ENCODE measurements at places on chromosomes 1 and 21.

DNA sequence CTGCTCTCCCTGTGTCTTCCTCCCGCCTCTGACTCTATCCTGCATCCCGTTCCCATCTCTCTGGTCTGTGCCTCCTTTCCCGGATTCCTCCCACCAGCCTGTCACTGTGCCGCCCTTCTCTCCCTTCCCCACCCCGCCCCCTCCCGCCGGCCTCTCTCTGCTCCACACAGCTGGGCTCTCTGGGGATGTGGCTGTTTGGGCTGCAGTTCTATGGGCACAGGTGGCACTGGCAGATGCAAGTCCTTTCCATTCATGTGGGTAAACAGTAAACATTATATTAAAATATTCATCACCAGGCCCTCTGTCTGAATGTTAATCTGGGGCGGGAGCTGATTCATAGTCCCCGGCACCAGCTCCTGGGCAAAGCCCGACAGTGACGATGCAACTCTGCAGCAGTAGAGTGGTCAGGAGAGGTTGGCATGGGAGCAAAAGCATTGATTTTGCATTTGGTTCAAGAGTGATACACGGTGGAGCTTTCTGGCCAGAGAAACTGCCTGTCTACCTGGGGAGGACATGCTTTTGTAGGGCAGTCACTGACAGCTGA is 249.3 kb downstream of the TNR start:
- DNase-seq = no peak

DNA sequence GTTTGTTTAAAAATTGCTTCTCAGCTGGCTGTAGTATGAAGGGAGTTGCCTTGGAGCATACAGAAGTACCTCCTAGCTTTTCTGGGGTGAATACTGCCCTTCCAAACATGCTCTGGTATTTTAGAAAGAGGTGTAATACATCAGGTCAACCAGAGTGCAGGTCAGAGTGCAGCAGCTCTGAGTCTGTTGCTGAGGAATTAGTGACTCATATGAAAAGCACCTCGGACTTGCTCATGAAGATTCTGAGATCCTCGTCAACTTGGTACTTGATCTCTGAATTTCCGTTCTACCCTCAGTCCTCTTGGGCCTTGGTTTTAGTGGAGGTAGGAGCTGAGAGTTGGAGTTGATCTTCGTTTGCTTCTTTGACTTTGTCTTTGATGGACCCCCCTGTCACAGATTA is 67.3 kb downstream of the NOS1AP start:
- DNase-seq = peak; percentile 77

DNA sequence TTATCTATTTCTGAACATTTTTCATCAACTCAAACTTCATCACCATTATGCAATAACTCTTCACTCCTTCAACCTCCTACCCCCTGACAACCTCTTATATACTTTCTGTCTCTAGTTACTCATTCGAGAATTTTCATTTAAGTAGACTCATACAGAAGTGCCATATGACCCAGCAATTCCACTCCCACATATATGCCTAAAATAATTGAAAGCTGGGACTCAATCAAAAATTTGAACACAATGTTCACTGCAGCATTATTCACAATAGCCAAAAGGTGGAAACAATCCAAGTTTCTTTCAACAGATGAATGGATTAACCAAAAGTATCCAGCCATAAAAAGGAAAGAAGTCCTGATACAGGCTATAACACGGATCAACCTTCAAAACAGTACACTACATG is 24.1 kb downstream of the COL11A1 start:
- DNase-seq = no peak

GRCh38 chr1:23452011-23452411 is 27.5 kb upstream of the TCEA3 start:
- DNase-seq = no peak

DNA sequence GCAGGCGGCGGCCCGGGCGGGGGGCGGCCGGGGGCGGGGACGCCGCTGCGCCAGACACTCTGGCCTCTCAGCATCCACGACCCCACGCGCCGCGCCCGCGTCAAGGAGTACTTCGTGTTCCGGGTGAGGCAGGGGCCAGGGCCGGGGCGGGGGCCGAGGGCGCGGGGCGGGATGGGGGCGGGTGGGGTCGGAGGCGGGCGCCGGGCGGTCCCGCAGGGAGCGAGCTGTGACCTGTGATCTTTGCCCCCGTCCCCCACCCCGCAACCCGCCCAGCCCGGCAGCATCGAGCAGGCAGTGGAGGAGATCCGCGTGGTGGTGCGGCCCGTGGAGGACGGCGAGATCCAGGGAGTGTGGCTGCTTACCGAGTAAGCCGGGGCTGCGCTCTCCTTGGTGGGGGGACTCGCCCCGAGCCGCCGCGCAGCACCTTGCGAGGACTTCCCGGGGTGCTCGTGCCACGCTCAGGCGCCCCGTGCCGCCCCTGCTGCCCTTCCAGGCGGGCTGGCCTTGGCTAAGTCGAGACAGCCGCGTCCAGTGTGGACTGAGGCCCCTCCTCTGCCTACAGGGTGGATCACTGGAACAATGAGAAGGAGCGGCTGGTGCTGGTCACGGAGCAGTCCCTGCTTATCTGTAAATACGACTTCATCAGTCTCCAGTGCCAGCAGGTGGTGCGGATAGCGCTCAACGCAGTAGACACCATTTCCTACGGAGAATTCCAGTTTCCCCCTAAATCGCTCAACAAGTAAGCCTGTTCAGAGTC is 514 bp downstream of the TPRG1L start:
- no peak for DNase-seq

DNA sequence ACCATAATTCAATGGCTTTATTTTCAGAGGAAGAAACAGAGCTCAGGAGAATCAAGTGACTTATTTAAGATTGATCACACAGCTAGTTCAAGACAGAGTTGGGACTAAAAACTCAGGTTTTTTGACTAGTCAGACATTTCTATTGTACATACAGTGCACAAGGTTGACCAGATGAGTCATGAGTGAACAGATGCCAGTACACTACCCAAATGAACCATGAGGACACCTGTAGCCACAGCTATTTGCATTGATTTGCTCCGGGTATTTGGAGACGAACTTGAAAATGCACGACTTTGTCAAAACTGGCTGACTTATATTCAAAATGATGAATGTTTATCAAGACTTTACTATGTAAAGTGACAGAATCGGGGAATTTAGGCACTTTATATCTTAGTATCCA is 161.7 kb upstream of the ST6GALNAC5 start:
- DNase-seq = no peak

DNA sequence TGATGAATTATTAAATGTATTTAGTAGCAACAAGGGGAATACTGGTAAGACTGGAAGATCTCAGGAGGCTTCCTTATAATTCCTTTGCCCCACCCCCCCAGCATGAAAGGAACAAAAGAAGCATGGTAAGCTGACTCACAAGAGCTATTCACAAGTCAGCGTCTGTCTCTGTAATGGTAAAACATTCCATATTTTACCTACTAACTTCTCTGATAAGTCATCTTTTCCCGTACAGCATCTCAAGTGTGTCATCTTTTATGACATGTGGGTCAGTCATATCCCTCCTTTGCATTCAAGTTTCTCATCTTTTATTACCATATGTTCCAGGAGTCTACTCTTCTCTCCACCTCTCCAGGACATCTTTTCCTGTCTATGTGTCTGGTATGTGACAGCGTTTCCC is 241.3 kb downstream of the PLA2G4A start:
- no peak for DNase-seq

DNA sequence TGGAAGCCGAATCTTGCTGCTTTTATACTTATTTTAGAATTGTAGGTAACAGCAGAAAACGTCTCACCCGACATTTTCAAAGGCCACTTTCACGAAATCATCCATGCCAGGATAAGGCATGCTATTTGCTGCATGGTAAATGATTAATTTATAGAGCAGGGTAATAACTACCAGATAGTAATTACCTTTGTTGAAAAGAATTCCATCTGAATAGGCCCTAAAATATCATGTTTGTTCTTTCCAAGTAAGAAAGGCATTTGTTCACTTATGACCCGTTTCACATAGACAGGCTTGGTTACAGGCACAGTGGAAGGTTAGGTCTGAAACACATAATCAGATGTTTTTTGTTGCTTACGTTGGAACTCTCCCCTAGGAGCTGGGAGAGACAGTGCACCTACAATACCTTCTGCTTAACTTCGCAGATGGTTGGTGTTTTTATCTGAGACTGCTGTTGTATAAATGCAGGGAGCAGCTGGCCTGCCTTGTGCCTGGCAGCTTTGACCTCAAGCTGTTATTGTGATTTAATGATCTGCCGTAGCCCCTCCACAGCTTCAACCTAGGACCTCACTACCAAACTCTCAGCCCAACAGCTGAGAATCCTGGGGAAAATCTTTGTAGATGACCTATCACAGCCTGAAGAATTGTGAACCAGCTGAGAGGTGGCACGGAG is 1.6 kb downstream of the SLC44A3 start:
- DNase-seq = peak; percentile 68

DNA sequence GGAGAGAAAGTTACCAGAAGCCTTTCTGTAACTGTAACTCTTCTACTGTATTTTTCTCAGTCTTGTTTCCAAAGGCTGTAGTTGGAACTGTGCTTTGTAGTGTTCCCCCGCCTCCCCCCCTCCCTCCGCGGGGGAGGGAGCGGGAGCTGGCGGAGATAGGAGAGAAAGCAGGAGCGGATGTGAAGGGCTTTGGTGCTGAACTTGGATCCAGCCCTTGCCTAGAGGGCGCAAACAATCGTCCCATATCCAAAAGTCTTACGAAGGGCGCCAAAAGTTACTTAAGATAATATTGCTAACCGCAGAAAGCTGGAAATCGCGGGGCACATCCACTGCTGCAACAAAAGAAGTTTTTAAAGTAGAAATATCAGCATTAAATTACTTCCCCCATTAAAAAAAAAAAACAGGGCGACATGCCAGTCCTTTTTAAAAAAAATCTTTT is 2.4 kb upstream of the NFIA start:
- DNase-seq = peak; percentile 66

DNA sequence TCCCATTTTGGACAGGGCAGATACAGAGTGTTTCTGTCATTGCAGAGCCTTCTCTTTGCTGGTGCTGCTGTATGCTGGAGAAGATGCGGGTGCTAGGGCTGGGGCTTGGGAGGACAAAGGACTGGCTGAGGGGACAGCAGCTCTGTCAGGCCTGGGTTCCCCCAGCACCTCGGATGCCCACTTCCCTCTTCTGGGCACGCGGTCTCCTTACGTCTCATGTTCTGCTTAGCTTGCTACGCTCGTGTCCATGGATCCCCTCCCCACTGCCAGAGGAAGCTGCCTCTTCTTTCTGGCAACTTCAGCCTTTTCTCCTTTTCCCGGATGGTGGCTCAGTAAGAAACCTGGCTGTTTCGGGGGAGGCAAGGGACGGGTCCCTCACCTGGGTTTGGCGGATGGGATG is 75.7 kb downstream of the ARHGEF10L start:
- no peak for DNase-seq

GRCh38 chr1:233025567-233025966 is 75.2 kb downstream of the NTPCR start:
- no peak for DNase-seq

- no peak for DNase-seq
Measured at GRCh38 chr1:14668538-14668937, 70.1 kb downstream of the KAZN start.

DNA sequence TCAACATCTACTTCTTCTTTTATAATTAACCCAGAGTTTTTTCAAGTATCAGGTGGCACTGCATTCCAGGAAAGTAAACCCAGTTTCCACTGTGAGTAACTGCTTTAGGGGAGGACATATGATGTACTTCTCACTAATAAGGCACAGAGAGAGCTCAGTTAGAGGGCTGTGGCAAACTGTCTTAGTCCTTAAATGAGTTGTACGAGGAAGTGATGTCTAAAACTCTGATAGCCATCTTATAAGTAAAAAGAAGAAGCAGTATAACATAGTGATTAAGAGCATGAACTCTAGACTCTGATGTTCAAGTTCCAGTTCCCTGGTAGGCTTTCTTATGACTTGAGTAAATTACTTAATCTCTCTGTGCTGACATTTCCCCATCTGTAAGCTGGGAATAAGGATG is 58.7 kb upstream of the PTGS2 start:
- DNase-seq = no peak

- DNase-seq = no peak
Measured at GRCh38 chr1:191578281-191578680, 580.0 kb upstream of the RGS18 start.
